ENCODE measurements at places on chromosomes 2 and 18.

DNA sequence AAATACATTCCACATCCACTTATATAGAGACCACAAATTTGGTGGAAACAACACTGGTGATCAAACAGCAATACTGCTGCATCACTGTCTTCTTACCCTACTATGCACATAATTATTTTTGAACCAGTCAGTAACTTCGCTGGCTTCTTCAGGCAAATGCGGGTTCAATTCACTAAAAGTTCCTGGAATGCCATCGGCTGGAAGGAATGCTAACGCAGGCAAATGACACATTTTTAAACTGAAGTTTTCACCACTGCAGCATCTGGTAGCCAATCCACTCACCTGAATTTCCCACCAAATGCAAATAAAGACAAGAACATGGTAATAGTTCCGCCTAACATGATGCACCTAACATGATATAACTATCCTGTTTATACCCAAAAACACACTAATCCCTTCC, 10.0 kb upstream of the HDHD2 start:
- DNase-seq: no peak

DNA sequence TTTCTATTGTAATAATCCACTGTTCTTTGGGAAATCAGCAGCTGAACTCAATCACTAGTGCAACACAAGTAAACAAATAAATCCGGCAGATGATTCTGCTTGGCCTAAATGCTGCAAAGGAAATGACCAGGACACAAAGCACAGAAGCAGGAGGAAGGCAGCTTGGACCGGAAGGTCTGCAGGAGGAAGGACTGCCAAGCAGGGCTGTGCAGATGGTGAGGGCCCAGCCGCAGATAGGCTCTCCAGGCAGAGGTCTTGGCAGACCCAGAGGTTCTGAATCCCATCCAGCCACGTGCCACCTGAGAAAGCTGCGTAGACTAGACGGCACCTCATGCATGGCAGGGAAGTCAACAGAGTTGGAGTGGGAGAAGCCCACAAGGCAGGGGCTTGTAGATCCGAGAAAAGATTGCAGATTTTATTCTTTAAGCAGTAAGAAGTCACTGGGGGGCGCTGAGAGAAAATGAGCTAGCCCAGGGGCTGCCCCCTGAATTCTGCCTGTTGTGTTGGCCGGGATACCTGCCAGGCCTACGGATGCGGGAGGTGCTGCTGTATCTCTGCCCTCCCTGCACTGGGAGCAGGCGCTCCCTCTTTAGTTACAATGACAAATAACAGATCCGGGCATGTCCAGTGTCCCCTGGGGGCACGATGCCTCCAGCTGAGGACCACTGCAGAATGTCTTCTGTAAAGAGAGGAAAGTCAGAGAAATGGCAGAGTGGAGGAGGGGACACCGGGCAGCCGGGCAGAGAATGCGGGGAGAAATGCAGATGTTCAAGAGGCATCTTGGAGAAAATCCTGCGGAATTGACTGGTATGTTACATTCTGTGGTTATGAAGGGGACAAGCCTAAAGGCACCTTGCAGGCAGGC, 153.5 kb downstream of the PXDN start:
- no peak for DNase-seq

DNA sequence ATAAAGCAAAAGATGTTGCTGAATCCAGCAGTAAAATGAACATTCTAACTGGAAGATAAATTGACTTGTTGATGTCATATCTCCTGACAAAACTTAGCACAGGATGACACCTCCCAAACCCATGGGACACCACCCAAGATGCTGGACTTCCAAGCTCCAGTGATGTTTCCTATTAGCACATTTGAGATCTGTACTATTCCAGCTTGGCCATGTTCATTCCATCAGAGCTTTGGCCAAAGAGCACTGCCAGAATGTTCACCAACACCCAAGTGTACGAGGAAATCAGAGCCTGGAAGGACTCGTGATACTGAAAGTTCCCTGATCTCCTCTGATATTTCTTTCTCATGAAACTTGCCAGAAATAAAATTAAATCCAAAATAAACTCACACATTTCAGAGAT, 44.7 kb downstream of the PID1 start:
- DNase-seq: no peak

- peak; percentile 13 for DNase-seq
Observed at GRCh38 chr2:152093464-152093863, 5.4 kb downstream of the CACNB4 start.

- no peak for DNase-seq
Observed at GRCh38 chr18:37305066-37305465, 260.5 kb downstream of the CELF4 start.

- no peak for DNase-seq
Observed at GRCh38 chr2:71575966-71576365, 122.6 kb downstream of the DYSF start.

DNA sequence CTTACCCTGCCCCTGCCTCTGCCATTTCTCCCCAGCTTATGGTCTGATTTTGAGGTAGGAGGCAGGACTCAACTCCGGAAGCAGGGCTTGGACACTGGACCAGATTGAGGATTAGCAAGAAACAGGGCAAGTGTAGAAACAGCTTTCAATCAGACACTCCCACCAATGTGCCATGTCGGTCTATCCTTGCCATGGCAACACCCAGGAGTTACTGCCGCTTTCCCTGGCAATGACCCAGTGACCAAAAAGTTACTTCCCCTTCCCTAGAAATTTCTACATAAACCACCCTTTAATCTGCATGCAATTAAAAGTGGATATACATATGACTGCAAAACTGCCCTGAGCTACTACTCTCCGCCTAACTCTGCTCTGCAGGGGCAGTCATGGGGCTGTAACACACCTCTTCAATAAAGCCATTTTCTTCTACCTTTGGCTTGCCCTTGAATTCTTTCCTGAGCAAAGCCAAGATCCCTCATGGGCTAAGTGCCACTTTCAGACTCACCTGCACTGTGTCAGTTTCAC, 156.7 kb downstream of the LPIN1 start:
- peak; percentile 68 for DNase-seq

DNA sequence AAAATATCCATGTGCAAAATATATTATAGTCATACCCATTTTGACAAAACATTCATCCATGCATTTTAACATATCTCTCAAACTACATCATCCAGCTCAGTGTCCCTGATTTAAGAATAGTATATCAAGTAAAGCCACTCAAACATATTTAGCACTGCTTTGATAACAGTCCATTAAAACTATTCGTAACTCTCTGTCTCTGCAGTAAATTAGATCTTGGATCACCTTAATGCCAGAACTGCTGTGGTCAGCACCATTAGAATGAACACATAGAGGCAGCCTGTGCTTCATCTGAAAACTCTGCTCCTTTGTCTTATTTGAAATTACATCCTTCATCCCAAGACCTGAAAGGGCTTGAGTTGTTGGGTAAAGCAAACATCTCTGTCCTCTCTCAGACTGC, 234.0 kb downstream of the MBD2 start:
- no peak for DNase-seq

- DNase-seq: peak; percentile 65
Observed at GRCh38 chr2:30503007-30503694, 56.1 kb downstream of the LCLAT1 start.

DNA sequence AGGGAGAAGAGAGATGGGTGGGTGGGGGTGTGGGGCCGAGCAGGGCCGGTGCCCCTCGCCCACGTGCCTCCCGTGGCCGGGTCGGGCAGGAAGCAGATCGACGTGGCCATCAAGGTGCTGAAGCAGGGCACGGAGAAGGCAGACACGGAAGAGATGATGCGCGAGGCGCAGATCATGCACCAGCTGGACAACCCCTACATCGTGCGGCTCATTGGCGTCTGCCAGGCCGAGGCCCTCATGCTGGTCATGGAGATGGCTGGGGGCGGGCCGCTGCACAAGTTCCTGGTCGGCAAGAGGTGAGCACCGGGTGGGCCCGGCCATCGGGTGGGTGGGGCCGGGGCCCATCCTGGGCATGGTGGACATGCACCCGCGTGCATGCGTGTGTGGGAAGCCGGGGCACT, 21.8 kb downstream of the ZAP70 start:
- DNase-seq: no peak

DNA sequence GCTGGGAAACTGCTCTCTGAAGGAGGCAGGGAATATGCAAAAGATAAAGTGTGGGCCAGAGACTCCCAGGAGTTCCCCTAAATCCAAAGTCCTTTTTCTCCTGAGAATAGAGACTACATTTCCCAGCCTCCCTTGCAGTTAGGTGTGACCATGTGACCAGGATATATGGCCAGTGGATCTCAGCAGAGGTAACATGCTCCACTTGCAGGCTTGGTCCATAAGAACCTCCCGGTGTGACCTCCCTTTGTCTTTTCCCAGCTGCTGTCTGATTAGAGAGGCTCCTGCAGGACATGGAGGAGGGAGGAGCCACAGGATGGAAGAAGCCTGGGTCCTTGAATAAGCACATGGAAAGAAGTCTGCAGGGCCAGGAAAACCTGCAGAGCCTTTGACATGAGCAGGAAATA, 76.2 kb downstream of the TGFA start:
- no peak for DNase-seq

GRCh38 chr18:38526922-38527321, 961.3 kb upstream of the CELF4 start:
- DNase-seq: no peak

DNA sequence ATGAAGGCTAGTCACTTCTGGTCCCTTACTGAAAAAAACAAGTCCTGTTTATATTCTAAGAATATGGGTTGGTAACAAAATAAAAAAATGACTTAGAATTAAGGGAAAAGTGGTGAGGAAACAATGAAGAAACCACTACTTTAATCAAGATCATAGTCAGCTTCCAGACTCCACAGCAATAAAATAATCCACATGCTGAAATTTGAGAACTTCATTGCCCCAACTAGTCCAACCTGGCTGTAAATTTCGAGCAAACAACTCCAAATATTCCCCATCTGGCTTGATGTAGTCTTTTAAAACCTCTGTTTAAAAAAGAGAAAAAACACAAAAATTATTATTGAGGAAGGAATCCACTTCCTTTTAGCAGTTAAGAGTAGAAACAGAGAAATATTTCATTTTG, 32.5 kb downstream of the METTL4 start:
- no peak for DNase-seq

- DNase-seq: no peak
Observed at GRCh38 chr2:165587335-165587938, 117.9 kb downstream of the CSRNP3 start.

- DNase-seq: no peak
Observed at GRCh38 chr2:207879536-207879935, 109.8 kb upstream of the FZD5 start.

DNA sequence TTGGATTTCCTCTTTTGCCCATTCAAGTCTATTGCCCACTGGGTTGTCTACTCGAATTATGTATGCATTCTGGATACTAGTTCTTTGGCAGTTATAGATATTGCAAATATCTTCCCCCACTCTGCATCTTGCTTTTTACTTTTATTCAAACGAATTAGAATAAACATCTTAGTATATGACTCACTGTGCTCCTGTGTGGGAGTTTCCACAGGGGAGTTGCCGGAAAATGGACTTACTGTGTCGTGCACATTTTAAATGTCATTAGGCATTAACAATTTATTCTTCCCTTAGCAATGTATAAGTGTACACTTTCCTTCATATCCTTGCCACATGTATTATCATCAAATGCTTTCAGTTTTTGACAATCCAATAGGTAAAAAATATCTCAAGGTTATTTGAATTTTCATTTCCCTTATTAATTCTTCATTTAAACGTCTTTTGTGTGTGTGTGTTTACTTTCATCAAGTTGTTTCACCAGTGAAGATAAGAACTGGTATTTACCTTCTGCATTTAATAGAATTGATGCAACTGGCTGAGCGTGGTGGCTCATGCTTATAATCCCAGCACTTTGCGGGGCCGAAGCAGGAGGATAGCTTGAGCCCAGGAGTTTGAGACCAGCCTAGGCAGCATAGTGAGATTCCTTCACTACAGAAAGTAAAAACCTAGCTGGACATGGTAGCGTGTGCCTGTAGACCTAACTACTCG, 4.6 kb upstream of the UGT1A5 start:
- DNase-seq: no peak

GRCh38 chr2:61995515-61995914, 90.0 kb downstream of the COMMD1 start:
- DNase-seq: peak; percentile 63

GRCh38 chr2:54479424-54479823, 23.3 kb downstream of the SPTBN1 start:
- DNase-seq: peak; percentile 63

GRCh38 chr18:7855028-7855427, 287.9 kb downstream of the PTPRM start:
- no peak for DNase-seq

GRCh38 chr2:235384624-235385023, 109.2 kb upstream of the AGAP1 start:
- DNase-seq: no peak

- no peak for DNase-seq
Observed at GRCh38 chr2:241885291-241885945, 15.9 kb downstream of the RTP5 start.

GRCh38 chr2:147327613-147328012, 517.2 kb upstream of the ACVR2A start:
- DNase-seq: peak; percentile 10

GRCh38 chr2:16226943-16227664, 286.8 kb downstream of the MYCN start:
- no peak for DNase-seq

DNA sequence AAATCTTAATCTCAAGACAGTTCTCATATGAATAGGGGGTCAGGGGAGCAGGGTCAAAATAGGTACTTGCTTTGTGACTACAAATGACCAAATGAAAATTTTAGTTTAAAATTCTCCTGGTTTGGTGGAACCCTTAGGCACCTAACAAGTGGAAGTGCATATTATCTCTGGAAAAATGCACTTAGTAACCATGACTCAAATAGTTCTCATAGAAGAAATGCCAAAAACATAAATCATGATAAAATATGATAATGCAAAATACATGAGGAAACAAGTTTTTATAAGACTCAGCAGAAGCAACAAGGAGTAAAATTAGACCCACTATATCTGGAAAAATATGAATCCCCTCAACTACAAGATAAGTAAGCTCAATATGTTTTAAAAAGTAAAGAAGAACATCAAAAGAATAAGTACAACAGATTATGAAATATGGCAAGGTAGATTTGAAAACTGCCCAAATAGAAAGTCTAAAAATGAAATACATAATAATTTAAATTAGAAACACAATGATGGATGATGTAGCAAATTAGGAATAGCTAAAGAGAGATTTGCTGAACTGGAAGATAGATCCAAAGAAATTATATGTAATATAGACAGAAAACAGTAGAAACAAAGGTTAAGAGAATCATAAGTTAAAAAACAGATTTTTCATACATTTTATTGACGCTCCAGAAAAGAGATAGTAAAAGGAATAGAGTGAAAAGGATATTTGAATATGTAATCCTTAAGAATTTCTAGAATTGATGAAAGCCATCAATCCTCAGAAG, 308.3 kb downstream of the SETBP1 start:
- DNase-seq: no peak

DNA sequence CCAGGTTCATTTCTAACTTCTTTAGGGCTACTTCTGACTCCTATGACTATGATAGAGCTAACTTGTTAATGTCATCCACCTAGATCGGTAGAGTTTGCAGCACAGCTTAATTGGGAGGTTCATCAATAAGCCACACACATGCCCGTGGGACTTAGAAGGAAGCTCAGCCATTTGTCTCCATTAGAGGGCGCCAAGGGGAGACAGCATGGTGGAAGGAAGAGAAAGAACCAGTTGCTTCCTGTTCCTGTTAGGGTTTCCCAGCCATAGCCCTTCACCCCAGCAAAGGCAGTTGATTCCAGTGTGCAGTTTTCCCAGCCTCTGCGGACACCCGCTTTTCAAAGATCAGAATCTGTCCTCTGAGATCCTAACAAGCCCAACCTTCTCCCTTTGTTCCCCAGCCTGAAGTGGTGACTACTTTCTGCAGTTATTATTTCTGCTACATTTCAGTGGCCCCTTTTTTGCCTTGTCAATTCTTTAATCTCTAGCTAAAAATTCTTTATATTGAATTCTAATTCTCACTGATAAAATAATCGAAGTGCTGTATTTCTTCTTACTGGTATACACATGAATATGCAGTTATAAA, 30.3 kb downstream of the MAIP1 start:
- DNase-seq: peak; percentile 90

Measured in hematopoietic multipotent progenitor cell treated with erythropoietin and hydrocortisone succinate and interleukin-3 and kit ligand, for 4 days (in vitro differentiated cells).